Esophagus squamous epithelium (tissue), 5 donors: ENCODE measurements at places on chromosomes 6 and 20.

DNA sequence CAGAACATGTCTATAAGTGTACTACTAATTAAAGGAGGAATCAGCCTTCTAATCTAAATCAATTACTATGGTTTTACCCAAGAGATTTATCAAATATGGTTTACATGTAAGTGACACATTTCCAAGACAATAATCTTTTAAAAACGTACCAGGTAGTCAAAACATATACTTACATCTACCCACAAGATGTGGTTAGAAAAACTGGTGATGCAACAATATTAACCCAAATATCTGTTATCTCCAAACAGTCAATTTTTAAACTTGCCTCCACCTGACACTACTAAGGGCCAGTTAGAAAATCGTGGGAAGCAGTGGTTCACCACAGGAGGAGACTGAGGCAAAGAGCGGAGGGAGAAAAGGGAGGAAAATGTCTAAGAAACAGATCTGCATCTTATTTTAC is 28.0 kb downstream of the NOL7 start:
- DNase-seq: no peak

DNA sequence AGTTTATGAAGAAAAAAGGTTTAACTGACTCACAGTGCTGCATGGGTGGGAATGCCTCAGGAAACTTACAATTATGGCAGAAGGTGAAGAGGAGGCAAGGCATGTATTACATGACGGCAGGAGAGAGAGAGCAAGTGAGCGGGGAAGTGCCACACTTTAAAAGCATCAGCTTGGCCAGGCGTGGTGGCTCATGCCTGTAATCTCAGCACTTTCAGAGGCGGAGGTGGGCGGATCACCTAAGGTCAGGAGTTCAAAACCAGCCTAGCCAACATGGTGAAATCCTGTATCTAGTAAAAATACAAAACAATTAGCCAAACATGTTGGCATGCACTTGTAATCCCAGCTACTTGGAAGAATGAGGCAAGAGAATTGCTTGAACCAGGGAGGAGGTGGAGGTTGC is 213.3 kb upstream of the THEMIS start:
- DNase-seq: no peak

- no peak for DNase-seq
These were observed 337.1 kb upstream of the IRAK1BP1 start for GRCh38 chr6:78530208-78530607.

DNA sequence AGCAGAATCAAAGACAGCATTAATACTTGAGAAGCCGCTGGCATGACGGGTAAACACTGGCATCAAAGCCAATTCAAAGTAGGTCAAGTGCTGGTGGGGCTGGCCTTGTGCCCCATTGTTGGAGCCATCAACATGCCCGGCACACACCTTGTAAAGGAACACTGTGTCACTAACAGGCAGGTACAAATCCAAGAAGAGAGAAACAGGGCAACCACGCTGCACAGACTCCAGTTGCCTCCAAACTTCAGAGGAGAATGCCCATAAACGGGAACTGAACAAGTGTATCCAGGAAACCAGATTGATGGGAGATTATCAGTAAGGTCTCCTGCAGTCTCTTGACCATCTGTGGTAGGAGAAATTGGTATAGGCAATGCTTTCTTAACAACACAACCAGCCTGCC is 127.0 kb upstream of the STXBP5 start:
- DNase-seq: no peak

DNA sequence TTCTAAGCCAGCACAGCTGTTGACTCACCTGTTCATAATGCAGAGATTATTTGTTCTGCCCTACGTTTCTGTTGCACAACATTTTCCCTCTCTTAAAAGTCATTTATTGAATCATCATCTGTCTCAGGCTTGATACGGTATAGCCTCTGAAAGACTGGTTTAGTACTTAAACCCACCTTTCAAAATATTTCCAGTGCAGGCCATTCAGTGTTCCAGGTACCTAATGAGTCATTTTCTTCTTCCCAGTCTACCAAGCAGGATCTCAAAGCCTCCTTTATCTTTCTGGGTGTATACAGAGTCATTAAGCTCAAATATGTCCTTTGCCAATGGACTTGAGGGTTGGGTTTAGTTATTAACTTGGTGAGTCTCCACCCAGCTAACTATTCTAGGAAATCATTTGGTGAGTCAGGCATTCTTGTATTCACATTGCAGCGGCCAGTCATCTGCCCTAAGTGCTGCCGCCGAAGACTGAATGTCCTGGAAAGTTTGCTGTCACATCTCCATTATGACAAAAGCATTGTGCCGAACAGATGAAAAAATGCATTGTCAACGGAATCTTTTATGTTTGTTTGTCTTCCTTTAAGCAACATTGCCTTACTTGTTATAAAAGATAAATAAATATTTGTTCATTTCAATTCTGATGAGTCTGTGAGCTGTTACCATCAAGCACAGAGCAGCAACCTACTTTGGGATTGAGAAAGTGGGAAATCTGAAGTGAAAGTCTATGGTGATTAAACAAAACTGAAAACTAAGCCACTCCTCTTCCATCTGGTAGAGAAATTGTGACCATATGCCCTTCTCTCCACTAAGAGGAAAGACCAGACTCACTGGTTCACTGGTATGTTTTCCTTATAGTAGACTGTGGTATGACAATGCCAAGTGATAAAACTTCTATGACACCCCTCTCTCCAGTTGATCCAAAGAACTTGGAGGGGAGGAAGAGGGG is 14.3 kb upstream of the FAM135A start:
- no peak for DNase-seq

DNA sequence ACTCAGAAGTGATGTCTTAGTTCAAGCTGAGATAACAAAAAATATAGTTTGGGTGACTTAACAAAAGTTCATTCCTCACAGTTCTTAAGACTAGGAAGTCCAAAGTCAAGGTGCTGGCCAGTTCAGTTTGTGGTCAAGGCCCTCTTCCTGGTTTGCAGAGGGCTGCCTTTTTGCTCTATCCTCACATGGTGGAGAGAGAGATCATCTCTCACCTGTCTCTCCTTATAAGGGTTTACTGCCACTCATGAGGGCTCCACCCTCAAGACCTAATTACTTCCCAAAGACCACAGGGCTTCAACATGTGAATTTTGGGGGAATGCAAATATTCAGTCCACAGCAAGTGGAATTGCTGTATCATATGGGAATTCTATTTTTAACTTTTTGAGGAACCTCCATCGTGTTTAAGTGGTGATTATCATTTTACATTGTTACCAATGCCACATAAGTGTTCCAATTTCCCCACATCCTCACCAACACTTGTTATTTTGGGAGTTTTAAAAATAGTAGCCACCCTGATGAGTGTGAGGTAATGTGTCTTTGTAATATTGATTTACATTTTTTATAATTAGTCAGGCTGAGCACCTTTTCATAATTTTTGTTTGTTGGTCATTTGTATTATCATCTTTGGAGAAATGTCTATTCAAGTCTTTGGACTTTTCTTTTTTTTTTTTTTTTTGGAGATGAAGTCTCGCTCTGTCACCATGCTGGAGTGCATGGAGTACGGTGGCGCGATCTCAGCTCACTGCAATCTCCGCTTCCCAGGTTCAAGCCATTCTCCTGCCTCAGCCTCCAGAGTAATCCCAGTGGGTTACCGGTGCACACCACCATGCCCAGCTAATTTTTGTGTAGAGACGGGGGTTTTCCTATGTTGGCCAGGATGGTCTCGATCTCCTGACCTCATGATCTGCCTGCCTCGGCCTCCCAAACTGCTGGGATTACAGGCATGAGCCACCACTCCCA is 112.2 kb downstream of the SESN1 start:
- no peak for DNase-seq

DNA sequence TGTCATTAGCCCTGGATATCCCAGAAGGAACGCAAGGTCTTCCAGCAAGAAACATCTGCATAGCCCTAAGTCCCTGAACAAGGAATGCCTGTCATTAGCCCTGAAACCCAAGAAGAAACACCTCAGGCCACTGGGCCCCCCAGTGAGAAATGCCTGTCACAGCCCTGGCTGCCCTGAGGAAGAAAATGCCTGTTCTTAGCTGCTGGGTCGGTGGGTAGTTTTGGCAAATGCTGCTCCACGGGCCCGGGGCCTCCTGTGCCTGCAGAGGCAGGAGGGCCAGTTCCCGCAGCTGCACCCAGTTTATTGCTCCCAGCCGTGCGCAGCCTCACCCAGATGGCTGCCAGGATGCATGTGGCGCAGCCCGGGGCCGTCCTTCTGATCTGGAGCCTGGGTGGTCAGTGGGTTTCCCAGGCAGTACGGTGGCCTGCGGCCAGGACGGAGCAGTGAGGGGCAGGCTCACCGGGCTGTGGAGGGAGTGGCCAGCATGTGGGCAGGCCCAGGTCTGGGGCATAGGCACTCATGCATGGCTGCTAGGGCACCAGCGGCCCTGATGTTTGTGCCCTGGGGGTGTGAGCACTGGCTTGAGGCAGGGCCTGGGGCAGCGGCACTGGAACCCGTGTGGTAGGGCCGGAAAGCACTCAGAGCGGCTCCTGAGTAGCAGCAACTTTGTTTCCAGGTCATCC is 219.0 kb downstream of the ERMARD start:
- no peak for DNase-seq

DNA sequence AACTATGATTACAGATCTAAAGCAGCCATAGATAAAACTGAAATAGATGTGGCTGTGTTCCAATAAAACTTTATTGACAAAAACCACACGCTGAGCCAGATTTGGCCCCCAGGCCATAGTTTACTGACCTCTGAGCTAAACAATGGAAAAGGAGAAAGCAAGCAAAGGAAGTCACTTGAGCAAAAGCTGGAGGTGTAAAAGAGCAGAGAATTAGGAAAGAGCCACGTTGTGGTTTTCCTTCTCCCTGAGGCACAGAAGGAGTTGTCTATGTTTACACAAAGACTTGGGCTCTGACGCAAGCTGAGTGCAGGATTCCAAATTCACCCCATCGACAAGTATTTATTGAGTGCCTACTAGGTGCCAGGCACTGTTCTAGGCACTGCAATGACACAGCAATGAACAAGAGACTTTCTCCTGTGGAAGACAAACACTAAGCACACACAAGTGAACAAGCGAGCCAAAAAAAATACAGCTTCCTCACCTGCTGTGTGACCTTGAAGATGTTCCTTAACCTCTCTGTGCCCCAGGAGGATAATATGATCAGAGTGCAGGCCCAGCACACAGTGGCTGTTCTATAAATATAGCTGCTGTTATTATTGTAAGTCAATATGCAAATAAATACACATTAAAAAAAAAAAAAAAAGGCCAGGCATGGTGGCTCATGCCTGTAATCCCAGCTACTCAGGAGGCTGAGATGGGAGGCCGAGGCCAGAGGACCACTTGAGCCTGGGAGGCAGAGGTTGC is 75.4 kb upstream of the PTPN1 start:
- no peak for DNase-seq
